Activated CD4-positive, alpha-beta T cell treated with anti-CD3 and anti-CD28 coated beads for 4 hours (primary cell): ENCODE measurements at places on chromosomes 12 and 14.

- no peak for DNase-seq
Measured at GRCh38 chr12:101566318-101566717, 28.5 kb upstream of the MYBPC1 start.

DNA sequence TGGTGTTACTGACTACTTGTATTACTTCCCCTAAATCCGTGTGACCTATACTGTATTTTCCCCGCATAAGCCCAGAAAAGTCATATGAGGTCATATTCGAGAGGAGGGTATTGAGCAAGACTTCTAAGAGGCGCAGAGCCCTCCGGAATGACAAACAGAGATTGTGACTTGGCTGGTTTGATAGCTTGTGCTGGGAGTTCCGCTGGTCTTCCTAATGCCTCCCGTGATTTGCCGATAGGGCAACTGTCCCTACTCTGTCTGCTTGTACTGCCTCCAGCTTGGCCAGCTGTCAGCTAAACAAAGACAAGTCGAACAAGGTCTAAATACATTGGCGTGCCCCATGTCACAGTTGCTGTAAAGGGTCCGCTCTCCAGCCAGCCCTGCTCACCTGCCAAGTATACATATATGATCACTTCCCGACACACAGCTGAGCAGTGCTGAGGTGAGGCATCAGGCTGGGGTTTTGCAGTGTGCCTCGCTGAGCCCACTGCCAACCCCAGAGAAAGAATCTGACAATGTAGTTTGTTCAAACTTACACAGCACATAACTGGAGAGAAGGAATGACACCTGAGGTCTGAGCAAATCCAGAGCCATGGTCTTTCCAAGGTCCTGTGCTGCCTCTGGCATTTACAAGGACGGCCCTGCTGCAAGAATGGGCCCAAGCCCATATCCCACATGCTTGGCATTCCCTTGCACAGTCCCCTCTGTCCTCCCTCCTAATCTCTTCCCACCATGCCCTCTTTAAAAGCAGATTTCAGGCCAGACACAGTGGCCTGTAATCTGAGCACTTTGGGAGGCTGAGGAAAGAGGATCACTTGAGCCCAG, 23.7 kb downstream of the LGMN start:
- DNase-seq, result no peak

DNA sequence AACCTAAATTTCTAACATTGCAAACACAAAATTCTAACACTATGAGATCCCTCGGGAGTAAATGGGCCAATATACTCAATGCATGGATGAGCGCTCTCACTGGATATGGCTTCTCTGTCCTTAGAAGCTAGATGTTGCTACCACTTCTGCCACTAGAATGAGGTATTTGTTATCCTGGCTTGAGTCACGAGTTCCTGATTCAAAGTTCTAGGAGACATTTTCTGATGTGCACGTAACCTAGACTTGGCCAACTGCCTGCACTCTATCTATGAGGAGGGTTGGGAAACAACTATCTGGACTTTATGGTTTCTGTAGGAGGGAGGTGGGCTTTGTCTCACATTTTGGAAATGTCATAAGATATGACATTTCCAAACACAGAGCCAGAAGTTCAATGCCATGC, 37.6 kb downstream of the FERMT2 start:
- no peak for DNase-seq

DNA sequence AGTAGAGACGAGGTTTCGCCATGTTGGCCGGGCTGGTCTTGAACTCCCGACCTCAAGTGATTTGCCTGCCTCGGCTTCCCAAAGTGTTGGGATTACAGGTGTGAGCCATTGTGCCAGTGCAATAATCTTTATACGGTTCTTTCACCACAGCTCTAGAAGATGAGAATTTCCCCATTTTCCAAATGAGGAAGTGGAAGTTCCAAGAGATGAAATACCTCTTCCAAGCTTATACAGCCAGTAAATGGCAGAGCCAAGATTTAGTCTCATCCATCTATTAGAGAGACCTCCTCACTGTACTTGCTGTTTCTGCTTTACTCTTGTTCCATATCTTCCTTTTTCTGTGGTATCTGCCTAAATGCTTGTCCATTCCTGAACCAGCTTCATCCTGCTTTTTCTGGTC, 3.1 kb upstream of the LMNTD1 start:
- DNase-seq, result no peak

GRCh38 chr14:95256002-95256775, 63.5 kb downstream of the CLMN start:
- DNase-seq, result no peak

DNA sequence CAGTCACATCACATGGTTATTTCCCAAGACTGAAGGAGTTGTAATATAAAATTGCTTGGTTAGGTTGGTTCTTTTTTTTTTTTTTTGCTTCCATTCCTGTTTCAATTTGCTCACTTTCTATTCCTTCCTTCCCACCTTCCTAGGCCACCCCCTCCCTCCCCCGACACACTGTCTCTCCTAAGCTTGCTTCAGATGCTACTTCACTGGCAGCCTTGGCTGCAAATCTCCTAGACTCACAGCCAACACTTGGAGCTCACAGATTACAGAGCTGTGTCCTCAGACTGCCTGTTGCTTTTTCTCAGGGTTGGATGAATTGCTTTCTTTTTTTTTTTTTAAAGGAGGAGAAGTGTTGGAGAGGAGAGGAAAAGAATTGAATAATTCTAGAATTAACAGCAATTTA, 77.3 kb upstream of the GRIN2B start:
- DNase-seq, result no peak

DNA sequence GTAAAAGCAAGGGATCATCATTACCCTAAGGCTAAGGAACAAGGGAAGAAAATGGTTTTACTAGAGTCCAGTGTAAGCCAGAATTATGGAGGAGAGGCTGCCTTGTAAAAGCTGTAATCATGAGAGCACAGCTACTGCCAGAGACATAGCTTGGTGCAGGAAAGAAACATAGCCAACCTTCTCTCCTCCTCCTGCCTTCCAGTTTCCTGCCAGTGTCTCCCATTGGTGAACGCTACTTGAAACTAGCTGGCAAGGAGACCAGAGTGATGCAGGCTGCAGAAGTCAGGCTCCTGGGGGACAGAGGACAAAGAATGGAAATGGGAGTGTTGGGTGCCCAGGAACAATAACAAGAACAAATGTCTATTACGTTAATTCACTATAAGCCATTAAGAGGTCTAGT, 158.5 kb downstream of the NELL2 start:
- DNase-seq, result no peak

DNA sequence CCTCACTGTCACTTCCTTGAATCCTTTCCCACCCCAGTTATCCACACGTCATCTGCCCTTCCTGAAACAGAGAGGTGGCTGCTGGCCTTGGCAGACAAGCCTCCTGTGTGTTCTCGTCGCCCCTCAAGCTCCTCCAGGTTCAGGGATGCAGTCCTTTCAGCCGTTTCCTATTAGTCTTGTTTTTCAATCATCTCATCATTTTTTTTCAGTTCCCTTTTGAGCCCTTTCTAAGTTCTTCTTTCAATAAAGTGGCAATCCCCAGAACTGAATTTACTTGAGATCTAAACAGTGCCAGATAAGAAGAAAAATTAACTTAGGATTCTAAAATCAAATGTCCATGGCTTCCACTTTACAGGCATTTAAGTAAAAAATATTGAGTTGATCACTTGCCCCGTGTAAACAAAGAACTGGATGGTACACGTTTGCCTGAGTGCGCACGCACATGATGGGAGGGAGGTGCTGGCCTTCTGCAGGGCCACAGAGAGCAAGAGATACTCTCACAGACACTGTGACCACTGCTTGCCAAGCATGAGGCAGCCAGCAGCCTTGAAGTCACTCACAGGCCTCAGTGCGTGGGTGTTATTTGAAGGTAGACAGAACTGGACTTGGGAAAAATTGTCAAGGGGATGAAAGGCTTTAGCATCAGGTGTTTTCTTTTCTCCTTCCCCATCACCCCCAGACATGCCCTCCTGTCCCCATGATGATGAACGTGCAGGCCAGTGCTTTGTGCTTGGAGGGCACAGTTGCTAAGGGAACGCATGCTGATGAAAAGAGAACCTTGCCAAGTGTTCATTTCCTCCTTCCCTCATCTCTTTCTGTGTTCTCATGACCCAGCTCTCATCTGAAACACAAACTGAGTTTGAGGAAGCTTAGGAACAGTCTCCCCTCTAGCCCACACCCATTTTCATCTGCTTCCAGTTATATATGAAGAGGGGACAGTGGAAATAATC, 408.3 kb downstream of the EGLN3 start:
- no peak for DNase-seq

DNA sequence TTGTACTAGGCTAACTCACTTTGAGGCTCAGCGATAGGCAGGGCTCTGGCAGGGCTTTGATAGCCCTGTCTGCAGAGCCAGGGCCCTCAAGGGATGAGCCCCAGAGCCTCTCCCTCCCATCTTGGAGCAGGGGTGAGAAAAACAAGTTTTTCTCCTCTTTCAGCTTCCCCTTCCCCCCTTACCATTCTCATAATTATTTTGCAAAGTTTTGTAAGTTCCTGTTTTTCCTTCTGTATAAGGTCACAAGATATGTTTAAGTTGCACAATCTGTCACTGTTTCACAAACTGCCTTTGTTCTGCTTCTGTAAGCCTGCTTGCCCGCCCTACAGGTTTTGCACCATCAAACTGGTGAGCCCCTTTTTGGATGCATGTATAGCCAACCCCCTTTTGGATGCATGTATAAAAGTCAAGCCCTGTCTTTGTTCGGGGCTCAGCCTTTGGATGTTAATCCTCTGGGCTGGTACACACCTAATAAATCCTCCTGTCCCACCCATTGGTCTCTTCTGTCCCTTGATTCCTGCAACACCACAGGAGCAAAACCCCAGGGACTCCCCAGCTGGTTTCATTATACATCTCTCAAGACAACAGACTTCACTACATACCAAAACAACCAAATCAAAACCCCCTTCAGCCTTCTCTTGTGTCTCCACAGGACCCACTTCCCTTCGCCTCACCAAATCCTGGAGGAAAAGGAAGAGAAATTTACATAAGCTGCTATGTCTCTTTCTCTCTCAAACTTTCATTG, 52.5 kb upstream of the RESF1 start:
- no peak for DNase-seq

DNA sequence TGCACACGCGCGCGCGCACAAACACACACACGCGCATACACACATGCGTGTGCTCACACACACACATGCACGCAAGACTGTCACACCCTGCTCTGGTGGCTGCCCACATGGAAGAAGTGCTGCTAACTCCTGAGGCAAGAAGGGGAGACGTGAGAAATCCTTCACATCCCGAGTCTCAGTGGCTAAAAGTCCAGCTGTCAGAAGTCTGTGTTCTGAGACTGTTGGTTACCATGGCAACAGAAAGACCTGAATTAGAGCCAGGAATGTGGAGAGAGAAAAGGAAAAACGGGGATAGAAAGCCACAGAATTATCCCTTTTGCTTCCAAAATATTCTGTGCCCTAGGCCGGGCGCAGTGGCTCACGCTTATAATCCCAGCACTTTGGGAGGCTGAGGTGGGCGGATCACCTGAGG, 71.2 kb downstream of the PPFIBP1 start:
- DNase-seq, result no peak

- DNase-seq, result peak; percentile 32
Measured at GRCh38 chr12:47270782-47271664, 191.3 kb upstream of the AMIGO2 start.

GRCh38 chr12:75389061-75389460, 1.8 kb upstream of the GLIPR1L2 start:
- DNase-seq, result no peak

DNA sequence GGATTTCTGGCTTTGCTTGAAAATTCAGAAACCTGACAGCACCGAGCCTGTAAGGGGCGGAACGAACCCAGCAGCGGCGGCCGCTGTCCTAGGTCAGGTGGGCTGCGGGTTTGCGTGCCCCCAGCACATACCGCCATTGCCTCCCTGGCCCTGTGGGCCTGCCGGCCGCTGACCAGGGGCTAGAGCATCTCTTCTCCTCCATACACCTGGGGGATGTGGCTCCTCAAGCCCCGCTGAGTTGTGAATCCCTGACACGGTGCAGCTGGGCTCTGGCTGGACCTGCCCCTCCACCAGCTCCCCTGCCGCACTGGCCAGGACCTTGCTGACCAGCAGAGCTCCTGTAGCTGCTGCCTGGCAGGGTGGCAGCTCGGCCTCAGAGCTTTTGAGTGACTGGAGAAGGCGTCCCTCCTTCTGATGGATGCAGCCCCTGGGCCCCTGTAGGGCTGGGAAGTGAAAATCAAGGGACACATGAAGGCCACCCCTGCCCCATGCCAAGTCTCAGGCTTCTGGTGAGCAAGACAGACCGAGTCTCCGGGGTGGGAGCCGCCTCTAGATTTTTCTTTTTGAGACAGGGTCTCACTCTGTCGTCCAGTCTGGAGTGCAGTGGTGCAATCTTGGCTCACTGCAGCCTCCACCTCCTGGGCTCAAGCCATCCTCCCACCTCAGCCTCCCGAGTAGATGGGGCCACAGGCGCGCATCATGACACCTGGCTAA, 184.9 kb upstream of the SFSWAP start:
- no peak for DNase-seq

GRCh38 chr12:110310763-110311162, 29.7 kb downstream of the ATP2A2 start:
- DNase-seq, result no peak

DNA sequence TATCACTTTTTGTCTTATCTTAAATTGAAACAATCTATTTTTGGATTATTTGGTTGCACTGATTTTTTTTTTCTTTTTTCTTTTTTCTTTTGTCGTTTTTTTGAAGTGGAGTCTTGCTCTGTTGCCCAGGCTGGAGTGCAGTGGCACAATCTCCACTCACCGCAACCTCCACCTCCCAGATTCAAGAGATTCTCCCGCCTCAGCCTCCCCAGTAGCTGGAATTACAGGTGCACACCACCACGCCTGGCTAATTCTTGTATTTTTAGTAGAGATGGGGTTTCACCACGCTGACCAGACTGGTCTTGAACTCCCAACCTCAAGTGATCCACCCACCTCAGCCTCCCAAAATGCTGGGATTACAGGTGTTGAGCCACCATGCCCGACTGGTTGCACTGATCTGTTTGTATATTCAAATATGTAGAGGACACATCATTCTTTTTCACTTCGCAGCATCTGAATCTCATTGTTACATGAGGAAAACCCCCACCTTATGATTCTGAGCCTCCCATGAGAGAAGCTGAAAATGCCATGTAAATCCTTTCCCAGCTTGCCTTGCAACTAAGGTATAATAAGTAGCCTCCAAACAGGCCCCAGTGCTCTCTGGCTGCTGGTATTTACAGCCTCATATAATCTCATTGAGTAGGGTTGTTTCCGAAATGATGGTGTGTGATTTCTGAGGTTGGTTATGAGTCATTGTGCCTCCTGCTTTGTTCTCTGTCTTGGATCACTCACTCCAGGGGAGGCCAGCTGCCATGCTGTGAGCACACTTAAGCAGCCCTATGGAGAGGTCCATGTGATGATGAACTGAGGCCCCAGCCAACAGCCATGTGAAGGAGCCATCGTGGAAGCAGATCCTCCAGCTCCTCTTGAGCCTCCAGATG, 5.2 kb upstream of the HSP90B1 start:
- DNase-seq, result peak; percentile 42
